ENCODE measurements at places on chromosomes 2 and 18. TPM values are rescaled to one million over a fixed set of nuclear protein-coding genes. Genes with fewer than 3 reads are reported as not detected.

The C2orf72 gene
- 3.2 TPM for total RNA-seq

The IL36B gene
- not detected for total RNA-seq

The TUBA3D gene
- total RNA-seq, result not detected

The CD8B gene
- not detected for total RNA-seq

The KIF1A gene
- total RNA-seq, result 132 TPM

The TFPI gene
- 129 TPM for total RNA-seq

The CD302 gene
- total RNA-seq, result 3.3 TPM

The MATN3 gene
- total RNA-seq, result 3.5 TPM

The KCTD1 gene
- 34.4 TPM for total RNA-seq

The CABYR gene
- total RNA-seq, result 29.4 TPM

The DTNB gene
- 37.8 TPM for total RNA-seq

The ZNF385B gene
- total RNA-seq, result 0.28 TPM

The ACMSD gene
- total RNA-seq, result not detected

The CLHC1 gene
- total RNA-seq, result 3.6 TPM

The NGEF gene
- total RNA-seq, result 17.8 TPM

The PARD3B gene
- 3.6 TPM for total RNA-seq

The MDH1B gene
- total RNA-seq, result 0.85 TPM

The EML6 gene
- 6.3 TPM for total RNA-seq

The OTX1 gene
- total RNA-seq, result 4.2 TPM

The CD226 gene
- total RNA-seq, result 0.95 TPM

The DPP4 gene
- total RNA-seq, result 0.23 TPM

The LYG2 gene
- total RNA-seq, result not detected

The COL4A4 gene
- total RNA-seq, result 0.13 TPM

The FAM237A gene
- total RNA-seq, result not detected

The HRH4 gene
- not detected for total RNA-seq

The SNTG2 gene
- not detected for total RNA-seq

The SLC39A10 gene
- 45.9 TPM for total RNA-seq

The FSHR gene
- not detected for total RNA-seq

The FOXD4L1 gene
- total RNA-seq, result not detected

The ERFE gene
- 10.3 TPM for total RNA-seq

The C2orf15 gene
- total RNA-seq, result 1.5 TPM

The ALLC gene
- not detected for total RNA-seq

The HOXD10 gene
- not detected for total RNA-seq

The CD8B2 gene
- not detected for total RNA-seq

The FOXI3 gene
- total RNA-seq, result not detected

All from Panc1 (cell line).